NCI-H524 treated with DMSO at 0.1 percent for 48 hours (cell line): ENCODE measurements at places on chromosomes 2 and 18.

DNA sequence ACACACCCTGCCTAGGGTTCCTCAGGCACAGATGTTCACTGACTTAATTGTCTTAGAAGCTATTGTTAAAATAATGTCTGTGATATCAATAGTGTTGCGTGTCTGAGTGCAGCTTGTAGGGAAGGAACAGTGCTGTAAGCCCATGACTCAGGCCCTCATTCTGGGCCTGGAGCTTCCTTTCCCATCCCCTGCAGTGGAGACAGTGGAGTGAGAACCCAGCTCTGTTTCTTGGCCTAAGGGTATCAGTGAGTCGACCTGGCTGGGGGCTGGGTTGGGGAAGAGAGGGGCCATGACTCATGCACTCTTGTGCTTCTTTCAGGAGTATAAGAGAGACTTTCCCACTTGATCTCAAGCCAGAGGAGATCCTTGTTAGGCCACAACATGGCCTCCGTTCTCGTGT lies 106.8 kb downstream of the HRH4 start:
- no peak for DNase-seq

DNA sequence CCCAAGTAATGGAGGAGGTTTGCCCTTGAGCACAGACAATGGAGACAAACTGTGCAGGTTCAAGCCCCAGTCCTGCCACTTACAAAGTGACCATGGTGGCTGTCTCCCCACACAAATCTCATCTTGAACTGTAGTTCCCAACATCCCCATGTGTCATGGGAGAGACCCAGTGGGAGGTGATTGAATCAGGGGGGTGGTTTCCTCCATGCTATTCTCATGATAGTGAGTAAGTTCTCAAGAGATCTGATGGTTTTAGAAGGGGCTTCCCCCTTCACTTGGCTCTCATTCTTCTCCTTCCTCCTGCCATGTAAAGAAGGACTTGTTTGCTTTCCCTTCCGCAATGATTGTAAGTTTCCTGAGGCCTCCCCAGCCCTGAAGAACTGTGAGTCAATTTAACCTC lies 225.4 kb downstream of the TXNL1 start:
- no peak for DNase-seq

GRCh38 chr2:142926445-142926844 lies 49.0 kb downstream of the KYNU start:
- no peak for DNase-seq

- no peak for DNase-seq
Observed at GRCh38 chr2:3134026-3134571, 243.5 kb downstream of the EIPR1 start.

DNA sequence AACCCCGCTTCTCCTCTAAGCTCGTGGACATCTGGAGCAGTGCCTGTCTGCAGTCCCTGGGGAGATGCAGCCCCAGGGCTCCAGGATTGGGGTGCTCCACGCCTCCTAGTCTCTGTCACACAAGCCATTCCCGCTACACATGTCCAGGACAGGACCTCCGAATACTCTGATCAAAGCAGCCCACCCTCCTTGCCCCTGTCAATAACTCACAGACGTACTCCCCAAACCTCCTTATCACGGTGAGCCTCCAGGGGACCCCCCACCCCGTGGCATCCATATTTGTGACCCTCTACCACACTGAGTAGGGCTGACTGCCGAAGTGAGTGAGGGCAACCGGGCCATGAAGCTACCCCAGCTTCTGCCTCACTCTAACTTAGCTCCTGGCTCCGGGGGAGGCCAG lies 727.7 kb downstream of the GALR1 start:
- DNase-seq = no peak

- no peak for DNase-seq
Observed at GRCh38 chr18:33755931-33756560, 178.0 kb downstream of the ASXL3 start.

GRCh38 chr2:37873229-37873628 lies 51.9 kb upstream of the RMDN2 start:
- peak; percentile 39 for DNase-seq

DNA sequence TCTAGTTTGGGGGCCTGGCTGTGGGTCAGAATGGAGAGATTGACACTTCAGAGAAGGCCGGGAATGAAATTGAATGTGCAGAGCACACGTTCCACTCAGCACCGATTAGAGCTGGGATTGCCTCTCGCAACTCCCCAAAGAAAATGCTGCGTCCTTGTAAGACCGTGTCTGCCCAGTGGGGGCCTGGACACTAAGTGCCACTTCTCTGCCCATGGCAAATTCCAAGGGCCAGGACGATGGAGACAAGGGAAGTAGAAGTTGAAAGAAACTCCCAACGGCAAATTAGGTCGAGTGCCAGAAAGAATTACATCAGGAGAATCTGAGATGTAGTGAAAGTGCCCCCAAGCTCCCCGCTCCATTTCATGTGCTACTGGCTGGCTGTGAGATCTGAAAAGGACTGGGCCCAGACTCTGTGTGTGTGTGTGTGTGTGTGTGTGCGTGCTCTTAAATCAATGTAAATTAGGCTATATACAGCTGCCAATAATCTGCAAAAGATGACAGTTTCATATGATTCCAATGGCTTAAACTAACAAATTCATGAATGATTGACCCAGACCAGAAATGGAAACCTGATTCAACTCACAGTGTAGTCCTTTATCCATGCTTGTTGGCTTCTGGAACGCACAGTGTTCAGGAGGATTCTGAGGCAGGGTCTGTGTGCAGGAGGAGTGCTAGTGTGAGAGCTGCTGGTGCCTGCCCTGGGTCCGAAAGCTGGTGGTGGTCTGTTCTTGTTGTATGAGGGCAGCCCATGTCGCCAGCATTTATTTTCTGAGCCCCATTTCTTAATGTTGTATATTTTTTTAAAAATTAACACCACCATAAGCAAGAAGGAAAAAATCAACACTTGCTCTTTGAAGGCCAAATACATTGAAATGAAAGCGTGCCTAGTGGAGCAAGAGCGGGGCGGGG lies 234.3 kb downstream of the AGAP1 start:
- DNase-seq = no peak

GRCh38 chr18:55084550-55084949 lies 125.3 kb upstream of the CCDC68 start:
- no peak for DNase-seq

GRCh38 chr18:27366151-27366550 lies 181.0 kb upstream of the CHST9 start:
- no peak for DNase-seq

DNA sequence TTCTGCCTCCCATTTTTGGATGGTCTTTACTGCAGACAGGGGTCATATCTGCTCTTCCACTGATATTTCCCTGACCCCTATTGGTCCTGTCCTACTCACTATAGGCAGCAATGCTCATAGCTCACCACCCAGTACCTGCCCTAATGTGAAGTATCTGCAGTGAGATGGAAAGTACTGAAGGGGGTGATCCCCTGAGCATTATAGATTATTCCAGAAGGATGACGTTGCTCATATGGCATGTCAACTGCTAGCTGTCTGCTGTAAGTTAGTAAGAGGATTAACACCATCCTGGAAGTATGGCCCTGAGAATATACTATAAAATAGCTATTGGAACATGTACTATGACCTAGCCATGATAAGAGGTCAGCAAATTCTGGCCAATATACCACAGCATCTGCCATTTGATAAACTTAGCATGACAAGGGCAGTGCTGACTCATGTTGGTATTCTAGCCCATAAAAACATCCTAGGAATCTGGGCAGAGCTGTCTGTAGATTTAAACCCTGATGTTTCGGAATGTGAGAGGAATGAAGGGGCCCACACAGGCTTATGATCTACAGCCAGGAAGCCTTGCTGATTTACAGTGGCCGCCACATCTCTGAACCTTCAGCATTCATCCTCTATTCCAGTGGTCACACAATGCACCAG lies 451.4 kb downstream of the TNS1 start:
- DNase-seq = no peak

DNA sequence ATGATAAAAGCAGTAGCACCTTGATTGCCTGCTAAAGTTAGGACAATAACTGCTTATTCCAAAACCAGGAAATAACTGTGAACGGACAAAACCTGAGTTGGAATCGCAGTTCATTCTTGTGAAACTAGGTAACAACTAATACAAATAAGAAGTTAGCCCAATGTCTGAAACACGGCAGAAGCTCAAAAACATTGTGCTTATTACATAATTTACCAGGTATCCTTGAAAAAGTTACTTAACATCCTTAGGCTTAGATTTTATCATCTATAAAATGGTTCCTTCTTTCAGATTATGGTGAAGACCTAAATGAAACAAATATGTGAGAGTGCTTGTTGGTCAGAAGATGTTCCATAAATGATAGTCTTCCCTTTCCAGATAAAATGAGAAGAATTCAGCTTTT lies 32.4 kb downstream of the RTN4 start:
- DNase-seq = no peak

DNA sequence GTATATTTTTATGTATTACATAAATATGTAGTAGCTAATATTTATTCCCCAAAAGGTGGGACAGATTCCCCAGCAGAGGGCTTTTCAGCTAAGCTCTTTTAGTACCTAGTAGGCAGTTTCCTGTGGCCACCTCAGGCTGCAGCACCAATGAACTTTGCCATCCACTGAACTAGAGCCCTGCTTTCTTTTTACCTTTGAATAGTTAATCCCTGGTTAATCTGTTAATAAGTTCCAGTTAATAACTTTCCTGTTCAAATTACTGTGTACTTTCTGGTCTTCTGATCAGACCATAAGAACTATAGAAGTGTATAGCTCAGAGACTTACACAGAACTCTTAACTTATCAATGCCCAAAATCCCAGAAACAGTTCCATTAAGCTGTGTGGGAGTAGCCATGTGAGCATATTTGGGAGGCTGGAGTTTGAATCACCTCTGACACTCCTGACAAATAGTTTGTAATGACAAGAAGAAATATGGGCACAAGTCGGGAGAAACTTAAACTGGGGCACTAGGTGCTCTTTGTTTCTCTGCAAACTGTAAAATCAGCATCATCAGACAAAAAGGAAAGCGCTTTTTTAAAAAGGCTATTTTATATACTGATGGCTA lies 40.0 kb downstream of the ASXL2 start:
- no peak for DNase-seq

DNA sequence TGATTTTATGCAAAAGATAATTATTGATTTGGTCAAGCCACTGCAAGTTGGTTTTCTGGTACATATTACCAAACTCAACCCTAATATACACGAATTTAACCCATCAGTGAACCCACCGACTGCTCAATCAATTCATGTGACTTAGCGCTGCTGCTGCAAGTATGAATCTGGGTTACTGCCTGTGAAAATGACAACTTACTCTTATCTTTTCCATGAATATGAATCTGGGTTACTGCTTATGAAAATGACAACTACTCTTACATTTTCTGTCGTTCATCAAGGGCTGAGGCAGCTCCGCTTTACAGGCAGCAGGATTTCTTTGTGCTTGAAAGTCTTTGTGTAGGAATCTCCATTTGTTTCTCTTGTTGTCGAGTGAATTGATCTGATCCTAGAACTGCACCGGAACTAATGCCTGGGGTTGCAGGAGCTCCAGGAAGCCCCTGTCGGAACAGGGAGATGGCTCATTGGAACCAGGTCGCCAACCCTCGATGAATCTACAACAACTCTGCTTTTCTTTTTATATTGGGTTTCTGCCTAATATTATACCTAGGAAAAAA lies 22.1 kb upstream of the ALKAL2 start:
- no peak for DNase-seq

DNA sequence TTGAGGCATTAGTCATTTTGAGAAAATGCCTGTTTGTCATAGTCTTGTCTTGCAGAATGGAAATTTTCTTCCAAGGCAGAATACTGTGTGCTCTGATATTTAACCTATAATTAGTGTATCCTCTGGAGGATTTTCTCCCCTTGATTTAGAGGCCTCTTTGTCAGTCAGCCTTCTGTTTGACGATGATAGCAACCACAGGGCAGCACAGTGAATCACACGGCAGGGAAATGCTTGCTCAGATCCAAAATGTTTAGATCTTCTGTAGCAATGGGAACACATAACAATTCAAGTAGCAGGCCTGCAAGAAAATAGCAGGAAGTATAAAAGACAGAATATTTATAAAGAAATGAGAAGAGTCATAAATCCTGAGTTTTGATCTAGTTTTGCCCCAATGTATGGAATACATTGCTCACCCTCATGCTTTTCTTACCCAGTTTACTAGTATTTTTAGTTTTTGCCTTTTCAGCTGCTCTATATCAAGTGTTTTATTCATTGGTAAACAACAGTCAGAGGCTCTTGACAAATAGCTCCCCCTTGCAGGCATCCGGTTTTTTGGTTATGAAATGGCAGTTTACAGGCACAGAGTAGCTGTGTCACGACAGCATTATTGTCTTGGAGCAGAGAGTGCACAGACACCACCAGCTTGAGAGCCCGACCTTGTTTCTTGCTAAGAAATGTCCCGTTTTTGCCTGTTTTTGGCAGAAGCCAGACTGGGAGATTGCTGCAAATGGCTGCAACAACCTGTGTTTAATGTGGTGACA lies 185.1 kb downstream of the MYO3B start:
- no peak for DNase-seq

DNA sequence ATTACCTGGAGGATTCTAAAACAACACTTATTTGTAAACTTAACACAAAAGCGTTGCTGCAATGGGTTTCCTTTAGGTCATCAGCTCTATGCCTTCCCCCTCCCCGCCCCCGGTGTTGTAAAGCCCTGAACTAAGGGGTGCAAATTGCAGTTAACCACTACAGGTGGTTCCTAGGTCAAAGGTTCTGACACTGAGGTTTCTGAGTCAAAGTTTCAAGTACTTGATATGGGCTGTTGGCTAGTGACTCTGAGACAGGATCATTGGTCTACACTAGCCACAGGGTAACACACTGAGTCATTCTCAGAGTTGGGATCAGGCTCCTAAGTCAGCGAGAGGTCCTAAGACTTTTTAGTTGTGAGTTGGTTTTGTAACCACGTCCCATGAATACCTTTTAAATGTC lies 15.4 kb downstream of the IL1B start:
- DNase-seq = no peak

- no peak for DNase-seq
Observed at GRCh38 chr2:134454426-134454825, 200.6 kb downstream of the MGAT5 start.

DNA sequence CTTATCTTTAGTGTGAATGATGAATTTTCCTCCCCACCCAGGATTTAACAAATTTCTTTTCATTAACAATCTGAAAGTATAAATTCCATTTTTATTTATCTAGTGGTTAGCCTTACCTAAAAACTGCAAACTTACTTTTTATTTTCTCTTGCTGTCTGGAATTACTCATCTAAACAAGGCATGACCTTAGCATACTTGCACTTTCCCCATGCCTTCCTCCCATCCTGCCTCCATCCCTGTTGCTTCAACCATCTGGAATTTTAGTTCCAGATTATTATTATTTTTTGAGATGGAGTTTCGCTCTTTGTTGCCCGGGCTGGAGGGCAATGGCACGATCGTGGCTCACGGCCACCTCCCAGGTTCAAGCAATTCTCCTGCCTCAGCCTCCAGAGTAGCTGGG lies 35.6 kb downstream of the GDF7 start:
- DNase-seq = no peak
